Activated naive CD4-positive, alpha-beta T cell treated with anti-CD3 and anti-CD28 coated beads, Interleukin-2, amount 10 ng/mL, durations not matched to agents 7 days and 5 days (primary cell): ENCODE measurements at places on chromosomes 7 and 10.

- DNase-seq, result no peak
These were observed 544.3 kb upstream of the MGMT start for GRCh38 chr10:128922619-128923196.

- DNase-seq, result no peak
These were observed 1094.0 kb downstream of the KCNMA1 start for GRCh38 chr10:76543655-76544054.

DNA sequence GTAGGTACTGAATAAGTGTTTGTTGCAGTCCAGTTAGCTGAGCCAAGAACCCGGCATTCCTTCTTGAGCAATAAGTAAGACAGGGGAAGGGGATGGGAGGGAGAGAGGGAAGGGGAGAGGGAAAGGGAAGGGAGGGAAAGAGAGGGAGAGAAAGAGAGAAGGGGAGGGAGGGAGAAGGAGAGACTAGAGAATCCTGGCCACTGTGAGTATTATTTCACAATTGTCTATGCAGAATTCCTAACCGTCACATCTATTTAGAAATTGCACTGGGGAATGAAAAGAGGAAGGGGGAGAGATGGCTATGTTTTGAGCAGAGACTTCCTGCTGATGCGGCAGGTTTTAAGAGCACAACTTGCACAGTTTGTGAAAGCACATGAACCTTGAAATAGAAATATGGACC lies 251.4 kb upstream of the ZMIZ1 start:
- DNase-seq, result no peak

- DNase-seq, result no peak
These were observed 1389.3 kb downstream of the GATA3 start for GRCh38 chr10:9443758-9444157.

GRCh38 chr10:113053881-113054280 lies 103.8 kb downstream of the TCF7L2 start:
- DNase-seq, result no peak

- no peak for DNase-seq
These were observed 163.1 kb downstream of the ZNF438 start for GRCh38 chr10:30868611-30869010.

- DNase-seq, result no peak
These were observed 20.3 kb upstream of the ADGRA1 start for GRCh38 chr10:133067149-133068105.

- DNase-seq, result peak; percentile 45
These were observed 20.0 kb downstream of the KCNK18 start for GRCh38 chr10:117217196-117217761.

DNA sequence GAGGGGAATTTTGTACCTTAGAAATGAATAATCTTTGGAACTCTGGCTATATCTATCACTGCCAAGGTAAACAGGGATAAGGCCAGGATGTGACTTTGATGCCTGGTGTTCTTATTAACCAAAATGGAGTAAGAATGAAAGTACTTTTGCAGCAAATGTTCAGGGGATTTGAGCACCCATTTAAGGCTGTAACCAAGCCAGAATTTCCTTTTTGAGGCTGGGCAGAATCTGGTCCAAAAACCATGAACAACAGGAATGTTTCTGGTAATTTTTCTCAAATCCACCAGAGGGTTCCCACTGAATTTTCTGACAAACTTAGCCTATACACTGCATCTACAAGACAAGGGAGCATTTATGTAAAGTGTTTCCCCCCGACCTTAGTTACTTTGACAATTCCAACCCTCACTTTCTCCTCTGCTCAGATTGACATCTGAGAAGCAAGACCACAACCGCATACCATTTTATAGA lies 120.6 kb downstream of the BAMBI start:
- no peak for DNase-seq

GRCh38 chr7:48667407-48667806 lies 256.9 kb upstream of the CDC14C start:
- no peak for DNase-seq

GRCh38 chr7:28409716-28410627 lies 2.3 kb upstream of the CREB5 start:
- no peak for DNase-seq

DNA sequence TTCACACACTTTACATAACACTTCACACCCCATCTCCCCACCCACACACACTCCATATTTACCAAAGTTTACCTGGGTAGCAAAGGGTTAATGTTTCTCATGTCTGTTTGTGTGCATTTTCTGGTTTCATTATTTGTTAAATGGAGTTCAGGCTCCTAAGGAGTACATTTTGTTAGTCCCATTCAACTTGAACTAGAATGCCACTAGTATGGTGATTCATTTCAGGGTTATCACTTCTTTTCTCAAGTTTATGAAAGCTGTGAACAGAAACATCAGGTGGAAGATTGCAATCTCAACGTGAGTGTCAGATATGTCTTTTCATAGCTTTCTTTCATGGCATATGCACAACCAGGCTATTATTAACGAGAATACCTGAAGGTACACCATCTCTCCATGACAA lies 1027.5 kb downstream of the GATA3 start:
- DNase-seq, result no peak

DNA sequence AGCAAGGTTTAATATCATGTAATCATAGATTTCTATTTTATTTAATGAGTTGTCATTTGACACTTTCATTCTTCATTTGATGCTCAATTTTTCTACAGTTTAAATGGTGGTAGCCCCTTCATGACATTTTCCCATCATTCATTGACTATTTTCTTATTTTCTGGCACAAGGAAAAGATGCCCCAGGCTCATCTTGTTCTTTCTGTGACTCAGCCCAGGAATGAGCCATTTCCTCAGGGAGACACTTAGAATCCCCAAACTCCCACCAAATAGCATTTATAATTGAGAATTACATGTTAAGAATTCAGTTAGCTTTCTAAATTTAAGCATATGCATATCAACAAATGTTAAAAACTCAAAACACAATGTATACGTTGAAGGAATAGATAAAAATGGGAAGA lies 222.3 kb downstream of the KIF20B start:
- DNase-seq, result no peak

- no peak for DNase-seq
These were observed 130.9 kb downstream of the GNAT3 start for GRCh38 chr7:80380957-80381356.

GRCh38 chr10:100788002-100788903 lies 42.9 kb downstream of the PAX2 start:
- DNase-seq, result no peak

GRCh38 chr10:50470798-50471582 lies 152.8 kb downstream of the SGMS1 start:
- DNase-seq, result no peak

- DNase-seq, result no peak
These were observed 306.0 kb downstream of the TFEC start for GRCh38 chr7:115724400-115725056.

GRCh38 chr7:148799893-148800555 lies 84.1 kb downstream of the EZH2 start:
- DNase-seq, result no peak

GRCh38 chr7:40199076-40199802 lies 64.4 kb downstream of the SUGCT start:
- no peak for DNase-seq

DNA sequence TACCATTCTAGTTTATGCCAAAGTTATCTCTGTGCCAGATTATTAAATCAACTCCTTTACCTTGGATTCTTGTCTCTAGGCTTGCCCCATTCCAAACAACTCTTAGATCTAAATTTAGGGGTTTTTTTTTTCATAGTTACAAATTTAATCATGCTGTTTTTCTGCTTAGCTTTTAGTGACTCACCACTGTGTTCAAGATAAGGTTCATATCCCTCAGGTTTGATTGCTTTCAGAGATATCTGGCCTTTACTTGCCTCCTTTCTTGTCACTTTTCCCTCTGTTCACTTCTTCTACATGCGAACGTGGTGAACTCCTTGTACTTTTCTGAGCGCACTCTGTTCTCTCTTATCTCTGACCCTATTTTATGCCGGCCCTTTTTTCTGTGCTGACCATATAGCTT lies 78.2 kb downstream of the VPS50 start:
- no peak for DNase-seq

DNA sequence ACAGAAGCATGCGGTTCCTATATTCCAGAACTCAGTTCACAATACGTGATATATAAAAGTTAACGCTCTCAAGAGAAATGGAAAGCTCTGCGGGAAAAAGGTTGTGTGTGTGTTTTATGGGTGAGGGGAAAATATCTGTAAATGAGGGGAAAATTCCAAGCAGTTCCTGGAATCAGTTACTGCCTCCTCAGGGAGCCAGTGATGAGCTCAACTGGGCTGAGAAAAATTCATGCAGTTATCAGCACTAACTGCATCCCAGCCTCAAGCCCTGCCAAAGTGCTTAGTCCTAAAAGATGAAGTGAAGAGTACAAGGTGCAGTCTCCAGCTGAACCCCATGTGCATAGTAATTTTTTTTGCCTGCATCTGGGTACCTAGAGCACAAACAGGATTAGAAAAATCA lies 191.9 kb downstream of the CDK14 start:
- DNase-seq, result no peak
